Right ventricle myocardium inferior (tissue), 1 donor: ENCODE measurements at places on chromosomes 3 and 15. TPM values are rescaled to one million over a fixed set of nuclear protein-coding genes. Genes with fewer than 3 reads are reported as not detected.

GRCh38 chr3:43031889-43032545 lies 52.9 kb downstream of the GASK1A start:
- DNase-seq: no peak

The DCLK3 gene
- 0.41 TPM for total RNA-seq

DNA sequence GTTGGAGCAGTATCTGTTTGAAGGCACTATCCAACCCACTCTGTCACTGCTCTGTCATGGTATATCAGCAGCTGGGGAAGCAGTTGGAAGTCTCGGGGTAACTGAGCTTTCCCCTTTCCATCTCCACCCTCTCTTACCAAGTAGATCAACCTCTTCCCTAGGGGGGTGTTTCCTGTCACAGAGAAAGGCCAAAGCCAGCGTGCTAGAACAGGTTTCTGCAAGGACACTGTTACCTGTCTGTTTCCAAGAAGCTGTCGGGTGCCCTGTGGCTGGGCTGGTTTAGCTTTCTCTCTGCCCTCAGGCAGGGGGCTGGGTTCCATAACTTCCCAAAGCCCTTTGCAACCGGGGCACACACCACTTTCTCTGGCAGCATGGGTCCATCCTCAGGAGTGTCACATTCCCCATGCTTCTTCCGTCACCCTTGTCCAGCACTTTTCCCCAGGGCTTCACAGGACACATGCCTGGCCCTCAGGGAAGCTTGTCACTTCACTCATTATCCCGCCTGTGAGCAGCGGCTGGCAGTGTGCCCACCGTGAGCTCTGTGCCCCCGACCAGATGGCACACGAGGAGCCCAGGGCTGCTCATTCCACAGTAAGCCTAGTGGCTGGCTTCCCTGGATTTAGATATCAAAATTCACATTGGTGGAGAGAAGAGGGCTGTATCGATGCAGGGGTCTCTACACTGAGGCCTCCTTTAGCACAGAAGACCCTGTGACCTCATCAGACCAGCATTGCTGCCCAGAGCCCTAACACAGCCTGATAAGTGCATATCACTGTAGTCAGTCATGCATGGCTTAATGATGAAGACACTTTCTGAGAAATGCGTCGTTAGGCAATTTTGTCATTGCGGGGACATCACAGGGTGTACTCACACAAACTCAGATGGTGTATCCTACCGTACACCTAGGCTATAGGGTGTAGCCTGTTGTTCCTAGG lies 205.8 kb downstream of the SLCO3A1 start:
- DNase-seq: no peak

- no peak for DNase-seq
Measured at GRCh38 chr15:88440021-88440420, 27.2 kb downstream of the MRPL46 start.

- DNase-seq: no peak
Measured at GRCh38 chr3:8648909-8649741, 4.5 kb upstream of the SSUH2 start.

DNA sequence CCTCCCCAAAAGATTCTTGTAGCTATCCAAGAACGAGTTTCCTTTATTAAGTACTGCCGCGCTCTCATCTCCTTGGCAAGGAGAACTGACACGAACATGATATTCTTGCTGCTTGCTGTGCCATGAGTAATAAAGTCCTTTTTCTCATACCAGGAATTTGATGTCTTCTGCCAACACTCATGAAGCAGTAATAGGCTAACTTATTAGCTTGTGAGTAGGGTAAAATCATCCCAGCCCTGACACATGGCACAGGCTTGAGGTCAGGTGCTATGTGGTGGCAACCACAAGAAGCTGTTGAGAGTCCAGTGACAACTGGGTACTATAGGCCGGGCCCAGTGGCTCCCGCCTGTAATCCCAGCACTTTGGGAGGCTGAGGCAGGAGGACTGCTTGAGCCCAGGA lies 22.7 kb upstream of the UBXN7 start:
- no peak for DNase-seq

GRCh38 chr3:126983653-126984390 lies 907 bp downstream of the PLXNA1 start:
- peak; percentile 68 for DNase-seq

The C3orf20 gene
- total RNA-seq: not detected

GRCh38 chr3:173735841-173736240 lies 338.3 kb downstream of the NLGN1 start:
- no peak for DNase-seq

DNA sequence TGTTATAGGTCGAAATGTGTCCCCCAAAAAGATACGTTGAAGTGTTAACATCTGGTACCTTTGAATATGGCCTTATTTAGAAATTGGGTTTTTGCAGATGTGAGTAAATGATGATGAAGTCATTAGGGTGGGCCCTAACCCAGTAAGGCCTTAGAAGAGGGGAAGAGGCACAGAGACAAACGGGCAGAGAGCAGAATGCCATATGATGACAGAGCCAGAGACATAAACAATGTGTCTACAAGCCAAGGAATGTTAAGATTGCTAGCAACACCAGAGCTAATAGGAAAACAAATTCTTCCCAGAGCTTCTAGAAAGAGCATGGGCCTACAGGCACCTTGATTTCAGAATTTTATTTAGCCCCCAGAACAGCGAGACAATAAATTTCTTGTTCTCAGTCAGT lies 693.1 kb upstream of the NECTIN3 start:
- DNase-seq: no peak

The IQCB1 gene
- 6.3 TPM for total RNA-seq

DNA sequence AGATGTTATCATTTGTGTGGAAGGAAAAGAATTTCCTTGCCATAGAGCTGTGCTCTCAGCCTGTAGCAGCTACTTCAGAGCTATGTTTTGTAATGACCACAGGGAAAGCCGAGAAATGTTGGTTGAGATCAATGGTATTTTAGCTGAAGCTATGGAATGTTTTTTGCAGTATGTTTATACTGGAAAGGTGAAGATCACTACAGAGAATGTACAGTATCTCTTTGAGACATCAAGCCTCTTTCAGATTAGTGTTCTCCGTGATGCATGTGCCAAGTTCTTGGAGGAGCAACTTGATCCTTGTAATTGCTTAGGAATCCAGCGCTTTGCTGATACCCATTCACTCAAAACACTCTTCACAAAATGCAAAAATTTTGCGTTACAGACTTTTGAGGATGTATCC lies 15.1 kb downstream of the KLHL24 start:
- DNase-seq: no peak

GRCh38 chr15:57684491-57685151 lies 21.9 kb upstream of the POLR2M start:
- DNase-seq: no peak

The C3orf22 gene
- total RNA-seq: not detected

GRCh38 chr3:133944641-133945380 lies 49.1 kb upstream of the RAB6B start:
- DNase-seq: no peak

GRCh38 chr3:167899093-167899492 lies 163.6 kb downstream of the SERPINI1 start:
- no peak for DNase-seq

GRCh38 chr15:82052751-82053150 lies 6.9 kb upstream of the MEX3B start:
- no peak for DNase-seq

GRCh38 chr15:81388436-81388770 lies 14.4 kb upstream of the TMC3 start:
- no peak for DNase-seq

The LRRC31 gene
- not detected for total RNA-seq

DNA sequence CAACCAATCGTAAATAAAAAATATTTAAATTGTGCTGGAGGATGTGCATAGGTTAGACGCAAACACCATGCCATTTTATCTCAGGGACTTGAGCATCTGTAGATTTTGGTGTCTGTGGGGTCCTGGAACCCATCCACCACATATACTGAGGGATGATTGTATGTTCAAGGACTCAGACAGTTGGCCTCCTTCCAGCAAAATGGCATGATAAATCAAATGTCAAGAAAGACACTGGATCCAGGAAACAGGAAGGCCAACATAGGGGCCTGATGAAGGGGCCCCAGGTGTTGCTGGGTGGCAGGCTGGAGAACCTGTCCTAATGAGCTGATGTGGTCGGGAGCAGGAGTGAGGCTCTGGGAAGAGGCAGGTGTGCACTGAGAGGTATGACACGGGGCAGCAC lies 289.5 kb downstream of the GABRG3 start:
- no peak for DNase-seq

The CYP1A2 gene
- not detected for total RNA-seq

The PIK3CA gene
- total RNA-seq: 21.1 TPM

The SKOR1 gene
- not detected for total RNA-seq

The CHRFAM7A gene
- 2.0 TPM for total RNA-seq

- no peak for DNase-seq
Measured at GRCh38 chr3:189953551-189953950, 167.1 kb downstream of the P3H2 start.

DNA sequence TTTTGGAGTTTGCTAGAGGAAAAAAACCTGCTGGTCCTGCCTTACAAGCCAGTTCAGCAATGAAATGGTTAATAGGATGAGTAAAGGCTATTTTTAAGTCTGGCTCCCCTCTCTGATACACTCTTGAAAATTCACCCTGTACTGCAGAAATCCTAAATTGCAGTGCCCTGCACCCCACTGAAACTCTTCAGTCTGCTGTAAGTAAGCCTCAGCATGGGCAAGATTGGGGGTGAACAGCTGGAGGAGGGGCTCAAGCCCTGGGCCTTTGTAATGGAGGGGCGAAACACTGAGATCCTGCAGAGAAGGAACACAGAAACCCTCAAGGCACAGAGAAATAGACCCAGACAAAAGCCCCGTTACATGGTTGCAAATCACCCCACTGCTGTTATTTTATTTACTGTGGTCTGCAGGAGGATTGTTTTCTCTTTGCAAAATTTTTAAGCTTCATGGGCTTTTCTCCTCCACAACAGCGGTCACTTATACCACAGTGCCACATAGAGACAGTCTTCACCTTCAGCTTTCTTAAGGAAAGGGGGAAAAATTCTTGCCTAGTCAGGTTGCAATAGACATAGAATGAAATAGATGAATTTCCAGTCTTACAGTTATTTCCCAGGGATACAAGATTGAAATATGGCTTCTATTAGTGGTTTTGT lies 45.0 kb downstream of the SOX2 start:
- no peak for DNase-seq

GRCh38 chr3:171833789-171834460 lies 9.2 kb upstream of the TMEM212 start:
- DNase-seq: no peak

The COL7A1 gene
- 14.9 TPM for total RNA-seq

The MCF2L2 gene
- 0.22 TPM for total RNA-seq

The IGF2BP2 gene
- 15.9 TPM for total RNA-seq

DNA sequence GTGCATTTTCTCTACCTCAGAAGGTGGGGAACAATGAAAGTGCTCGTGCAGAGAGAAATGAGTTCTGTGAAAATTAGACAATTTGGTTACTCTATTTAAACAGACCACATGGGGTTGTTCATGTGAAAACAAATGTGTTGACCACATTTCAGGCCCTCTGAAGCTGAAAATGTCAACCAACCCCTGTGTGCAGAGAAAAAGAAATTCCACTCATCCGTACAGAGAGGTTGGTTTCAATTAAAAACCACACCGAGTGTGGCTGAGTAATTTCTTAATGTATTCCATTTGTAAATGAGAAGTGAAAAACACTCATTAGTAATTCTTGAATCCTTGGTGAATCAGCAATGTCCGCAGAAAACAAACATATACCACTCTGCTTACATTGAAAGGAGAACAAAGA lies 46.9 kb upstream of the SLC7A14 start:
- DNase-seq: no peak

GRCh38 chr3:188491276-188491687 lies 337.3 kb downstream of the LPP start:
- DNase-seq: no peak

- DNase-seq: no peak
Measured at GRCh38 chr3:77186319-77186718, 146.4 kb downstream of the ROBO2 start.

- DNase-seq: no peak
Measured at GRCh38 chr15:91873138-91873536, 19.6 kb downstream of the SLCO3A1 start.

DNA sequence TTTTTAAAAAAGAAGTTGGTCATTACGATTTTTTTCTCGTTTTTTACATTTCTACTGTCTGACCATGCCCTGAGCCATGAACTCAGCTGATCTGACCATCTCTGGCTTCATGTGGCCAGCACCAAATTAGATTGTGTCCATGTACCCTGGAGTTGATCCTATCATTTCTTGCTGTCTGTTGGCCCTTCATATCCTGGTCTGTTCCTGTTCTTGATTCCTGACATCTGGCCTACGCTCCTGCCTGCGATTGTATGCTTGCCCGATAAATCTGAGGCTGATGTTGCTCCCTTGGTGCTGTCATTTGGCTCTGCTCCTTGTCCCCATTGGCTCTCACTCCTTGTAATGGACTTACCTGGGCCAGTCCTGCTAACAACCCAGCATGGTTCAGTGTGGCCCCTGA lies 89.8 kb upstream of the IGSF10 start:
- DNase-seq: no peak

DNA sequence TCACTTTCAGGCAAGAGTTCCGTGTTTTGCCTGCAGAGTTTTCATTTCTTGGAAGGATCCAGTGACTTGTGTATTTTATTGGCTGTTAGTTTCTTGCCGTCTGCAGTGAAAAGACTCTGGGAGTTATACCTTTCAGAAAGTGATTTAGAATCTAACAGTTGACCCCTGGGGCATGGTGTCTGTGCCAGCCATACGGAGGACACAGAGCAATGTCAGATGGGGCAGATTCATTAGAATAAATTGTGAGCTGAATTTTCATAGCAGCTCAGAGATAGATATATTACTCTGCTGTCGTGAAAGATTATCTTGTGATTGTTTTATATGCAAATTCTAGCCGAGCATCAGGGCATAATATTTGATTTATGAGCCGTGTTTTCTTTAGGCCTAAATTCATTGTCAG lies 131.6 kb downstream of the SV2B start:
- DNase-seq: no peak

GRCh38 chr15:89057506-89058133 lies 30.6 kb upstream of the ABHD2 start:
- DNase-seq: peak; percentile 91

- no peak for DNase-seq
Measured at GRCh38 chr3:105553851-105554250, 187.1 kb downstream of the ALCAM start.

GRCh38 chr15:98734466-98735199 lies 86.3 kb downstream of the IGF1R start:
- no peak for DNase-seq

The CYP19A1 gene
- total RNA-seq: 0.65 TPM

- DNase-seq: no peak
Measured at GRCh38 chr3:77707281-77707680, 667.4 kb downstream of the ROBO2 start.

- DNase-seq: no peak
Measured at GRCh38 chr15:80462836-80463512, 58.8 kb downstream of the ARNT2 start.

- no peak for DNase-seq
Measured at GRCh38 chr3:58032186-58032585, 24.0 kb downstream of the FLNB start.

The THBS1 gene
- 35.4 TPM for total RNA-seq

- DNase-seq: no peak
Measured at GRCh38 chr3:123642182-123642956, 57.5 kb upstream of the HACD2 start.
